ENCODE measurements at places on chromosomes 7 and 10. TPM values are rescaled to one million over a fixed set of nuclear protein-coding genes. Genes with fewer than 3 reads are reported as not detected.

GRCh38 chr10:75611172-75611992 lies 180.0 kb downstream of the LRMDA start:
- no peak for DNase-seq

The NUTM2A gene
- polyA plus RNA-seq = 1.5 TPM

DNA sequence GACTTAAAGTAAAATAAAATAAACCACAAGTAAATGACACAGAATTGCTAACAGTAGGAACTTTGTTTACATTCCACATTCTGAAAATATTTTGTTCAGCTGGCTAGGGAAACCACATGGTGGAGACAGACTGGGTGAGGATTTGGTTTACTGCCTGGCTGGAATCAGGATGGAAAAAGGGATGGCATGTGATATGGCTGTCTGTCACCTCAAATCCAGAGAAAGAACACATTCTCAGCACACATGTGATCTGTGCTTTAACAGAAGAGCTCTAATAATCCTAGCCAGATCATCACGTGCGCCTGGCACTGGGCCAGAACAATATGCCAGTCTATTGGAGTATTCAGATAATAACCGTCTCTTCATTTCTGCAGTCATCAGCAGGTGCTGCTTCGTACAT lies 90.9 kb upstream of the PIP4K2A start:
- no peak for DNase-seq

GRCh38 chr10:97173036-97173435 lies 12.7 kb downstream of the SLIT1 start:
- no peak for DNase-seq

GRCh38 chr7:65746398-65746669 lies 126.5 kb upstream of the VKORC1L1 start:
- DNase-seq = no peak

The FAM25A gene
- polyA plus RNA-seq = not detected

The FAM53B gene
- polyA plus RNA-seq = 22.4 TPM

DNA sequence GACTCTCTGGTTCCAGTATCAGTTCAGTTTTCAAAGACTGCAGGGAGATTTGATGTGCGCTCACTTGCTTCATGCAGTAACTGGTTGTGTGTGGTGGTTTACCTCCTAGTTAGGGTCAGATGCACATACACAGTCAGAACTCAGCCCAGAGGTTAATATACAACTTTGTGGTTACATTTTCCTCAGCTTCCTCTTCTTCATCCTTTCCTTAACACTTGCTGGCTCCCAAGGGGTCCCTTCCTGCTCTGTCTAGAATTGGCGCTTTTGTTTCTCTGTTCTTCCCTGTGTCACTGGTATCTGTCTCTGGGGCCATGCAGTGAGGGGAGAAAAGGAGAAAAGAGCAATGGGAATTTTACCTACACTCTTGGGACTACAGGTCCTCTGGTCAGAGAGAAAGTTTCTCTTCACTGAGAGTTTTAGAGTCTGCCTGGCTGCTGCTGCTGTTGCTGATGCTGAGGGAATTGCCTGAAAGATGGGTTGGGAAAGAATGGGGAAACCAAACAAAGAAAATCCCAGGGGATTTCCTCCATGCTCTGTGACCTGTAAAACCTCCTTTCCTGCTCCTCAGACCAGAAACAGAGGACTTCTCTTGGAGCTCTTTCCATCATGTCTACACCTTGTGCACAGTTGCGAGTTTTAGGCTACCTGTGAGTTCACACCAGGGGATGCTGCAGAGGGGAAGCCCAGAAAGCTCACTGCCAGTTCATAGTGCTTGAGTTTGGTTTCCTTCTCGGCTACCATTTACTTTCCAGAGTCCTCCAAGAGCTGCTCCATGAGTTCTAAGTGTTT lies 74.6 kb downstream of the WDFY4 start:
- DNase-seq = no peak

The KLF14 gene
- 0.42 TPM for polyA plus RNA-seq

DNA sequence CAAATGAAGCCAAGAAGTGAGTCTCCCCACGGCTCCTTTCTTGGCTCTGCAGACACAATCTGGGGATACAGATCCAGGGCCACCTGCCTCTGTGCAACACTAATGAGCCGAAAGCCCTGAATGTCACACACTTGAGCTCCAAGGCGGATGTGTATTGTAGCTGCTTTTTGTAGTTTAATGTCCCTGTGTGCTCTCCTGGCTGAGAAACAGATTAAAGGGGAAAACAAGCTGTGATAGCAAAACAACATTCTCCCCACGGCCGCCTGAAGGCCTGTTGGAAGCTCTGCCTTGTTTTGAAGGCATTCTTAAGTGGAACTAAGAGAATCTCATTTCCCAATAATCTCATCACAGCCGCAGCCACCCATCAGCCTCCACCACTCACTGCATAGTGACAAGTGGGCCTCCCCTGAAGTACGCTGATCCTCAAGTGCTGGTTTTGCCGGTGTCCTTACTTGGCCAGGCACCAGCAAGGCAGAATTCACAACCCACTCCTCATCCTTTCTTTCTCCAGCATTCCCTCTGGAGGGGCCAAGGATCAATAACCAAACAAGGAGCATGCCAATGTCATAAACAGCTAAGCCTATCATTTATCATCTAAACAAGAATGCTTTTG lies 44.4 kb upstream of the AMPH start:
- no peak for DNase-seq

DNA sequence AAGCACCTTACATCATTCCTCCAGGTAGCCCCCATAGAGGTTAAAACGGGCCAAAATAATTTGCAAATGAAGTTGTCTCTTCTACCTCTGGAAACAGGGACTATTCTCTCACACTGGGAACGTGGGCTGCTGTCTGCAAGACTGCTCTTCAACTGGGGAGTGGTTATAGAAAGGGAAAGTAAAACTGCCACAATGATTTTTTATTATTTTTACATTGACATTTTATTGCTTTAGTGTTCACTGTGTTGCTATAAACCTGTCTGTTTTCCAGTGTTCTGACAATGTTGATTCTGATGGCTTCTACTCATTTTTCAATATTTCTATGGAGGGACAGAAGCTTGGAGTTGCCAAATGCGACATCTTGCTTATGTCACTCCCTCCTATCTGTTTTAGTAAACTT lies 115.1 kb upstream of the ANTXRL start:
- no peak for DNase-seq

DNA sequence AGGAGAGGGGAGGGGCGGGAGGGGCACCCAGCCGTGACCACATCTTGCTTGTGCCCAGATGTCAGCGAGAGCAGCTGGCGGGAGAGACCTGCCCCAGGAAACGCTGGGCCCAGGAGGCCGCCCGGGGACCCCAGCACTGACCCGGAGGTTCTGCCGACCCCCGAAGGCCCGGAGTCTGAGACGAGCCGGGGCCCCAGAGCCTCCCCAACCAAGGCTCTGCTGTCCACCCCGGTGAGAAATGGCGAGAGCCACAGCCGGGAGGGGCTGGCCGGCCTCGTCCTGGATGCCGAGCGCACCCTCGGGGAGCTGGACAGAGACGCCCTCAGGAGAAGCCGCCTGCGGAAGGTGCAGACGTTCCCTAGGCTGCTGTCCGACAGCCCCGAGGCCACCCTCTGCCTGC lies 25.9 kb downstream of the KNDC1 start:
- no peak for DNase-seq

DNA sequence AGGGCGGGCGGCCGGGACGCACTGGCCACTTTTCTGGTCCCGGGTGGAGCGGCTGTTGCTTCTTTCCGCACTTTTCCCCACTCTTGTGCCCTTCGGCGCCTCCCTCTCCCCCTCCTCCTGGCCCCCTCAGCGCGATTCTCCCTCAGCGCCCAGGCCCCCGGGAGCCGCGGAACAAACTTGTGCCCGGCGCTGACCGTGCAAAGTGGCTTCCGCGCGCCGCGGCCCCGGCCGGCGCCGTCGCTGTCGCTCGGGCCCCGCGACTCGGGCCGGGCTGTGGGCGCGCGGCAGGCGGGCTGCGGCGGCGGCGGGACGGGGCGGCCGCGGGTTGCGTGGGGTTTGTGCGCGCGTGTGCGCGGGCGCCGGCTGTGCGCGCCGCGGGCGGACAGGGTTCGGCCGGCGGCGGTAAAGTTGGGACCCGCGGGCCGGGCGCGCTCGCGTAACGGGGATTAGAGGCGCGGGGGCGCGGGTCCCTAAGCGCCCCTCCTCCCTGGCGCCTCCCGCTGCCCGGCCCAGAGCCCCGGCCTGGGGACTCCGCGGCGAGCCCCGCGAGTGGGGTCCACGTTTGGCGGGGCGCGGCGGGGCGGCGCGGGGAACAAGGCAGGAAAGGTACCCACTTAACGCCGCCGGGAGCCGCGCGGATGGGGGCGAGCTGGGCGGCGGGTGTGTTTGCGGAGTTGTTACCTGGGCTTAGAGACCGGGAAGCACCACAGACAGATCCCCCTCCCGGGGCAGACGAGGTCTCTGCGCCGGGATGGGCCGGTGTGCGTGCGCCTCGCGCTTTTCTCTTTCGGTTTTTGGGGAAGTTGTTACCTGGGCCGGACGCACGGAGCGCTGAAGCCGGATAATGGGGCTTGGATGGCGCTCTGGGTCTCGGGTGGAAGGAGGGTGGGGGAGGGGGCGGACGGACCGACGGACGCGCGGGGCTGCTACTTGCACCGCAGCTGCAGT lies 860 bp downstream of the ZEB1 start:
- DNase-seq = peak; percentile 20

The ASB10 gene
- not detected for polyA plus RNA-seq

GRCh38 chr10:71014021-71014805 lies 125.8 kb upstream of the PCBD1 start:
- no peak for DNase-seq

Data from left renal pelvis (tissue), 4 donors.